ENCODE measurements at places on chromosomes 5 and 9.

GRCh38 chr5:178080618-178081410, 32.5 kb upstream of the N4BP3 start:
- DNase-seq: no peak

GRCh38 chr5:52910071-52910470, 79.1 kb upstream of the ITGA2 start:
- no peak for DNase-seq

DNA sequence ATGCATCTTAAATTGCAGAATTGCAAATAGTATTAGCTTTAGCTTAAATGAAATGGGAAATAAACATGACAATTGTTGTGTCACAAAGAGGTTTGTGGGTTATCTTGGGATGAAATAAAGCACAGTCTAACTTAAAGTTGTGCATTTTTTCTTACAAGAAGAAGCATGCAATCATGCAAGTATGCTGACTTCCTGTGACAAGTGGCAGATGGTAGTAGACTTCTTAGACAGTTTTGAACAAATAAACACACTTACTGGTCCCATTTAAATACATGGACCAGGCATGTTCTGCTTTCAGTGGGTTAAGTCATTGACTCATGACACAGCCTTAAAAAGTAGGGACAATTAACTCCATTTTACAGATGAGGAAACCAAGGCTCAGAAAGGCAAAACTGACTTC, 15.9 kb upstream of the C5orf63 start:
- no peak for DNase-seq

GRCh38 chr9:122286764-122287163, 22.1 kb downstream of the MRRF start:
- no peak for DNase-seq

GRCh38 chr5:135743705-135744411, 90.6 kb upstream of the SLC25A48 start:
- no peak for DNase-seq

DNA sequence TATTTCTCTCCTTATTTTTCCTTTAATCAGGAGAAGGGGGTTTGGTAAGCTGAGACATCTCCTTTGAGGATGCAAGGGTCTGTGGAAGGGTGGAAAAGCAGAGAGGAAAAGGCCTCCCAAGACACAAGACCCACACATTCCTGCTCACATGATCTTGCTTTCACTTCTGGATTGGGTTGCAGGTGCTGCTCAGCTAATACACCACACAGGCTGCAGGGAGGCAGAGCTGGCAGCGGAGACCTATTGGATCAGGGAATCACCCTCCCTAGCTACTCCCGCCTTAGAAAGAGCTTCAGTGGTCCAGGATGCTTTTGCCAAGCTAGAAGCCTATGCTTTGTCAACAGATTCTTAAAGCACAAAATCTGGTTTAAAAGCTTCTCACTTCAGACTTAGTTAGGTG, 87.6 kb upstream of the IL33 start:
- no peak for DNase-seq

GRCh38 chr5:138082033-138082432, 1.8 kb upstream of the WNT8A start:
- DNase-seq: no peak

DNA sequence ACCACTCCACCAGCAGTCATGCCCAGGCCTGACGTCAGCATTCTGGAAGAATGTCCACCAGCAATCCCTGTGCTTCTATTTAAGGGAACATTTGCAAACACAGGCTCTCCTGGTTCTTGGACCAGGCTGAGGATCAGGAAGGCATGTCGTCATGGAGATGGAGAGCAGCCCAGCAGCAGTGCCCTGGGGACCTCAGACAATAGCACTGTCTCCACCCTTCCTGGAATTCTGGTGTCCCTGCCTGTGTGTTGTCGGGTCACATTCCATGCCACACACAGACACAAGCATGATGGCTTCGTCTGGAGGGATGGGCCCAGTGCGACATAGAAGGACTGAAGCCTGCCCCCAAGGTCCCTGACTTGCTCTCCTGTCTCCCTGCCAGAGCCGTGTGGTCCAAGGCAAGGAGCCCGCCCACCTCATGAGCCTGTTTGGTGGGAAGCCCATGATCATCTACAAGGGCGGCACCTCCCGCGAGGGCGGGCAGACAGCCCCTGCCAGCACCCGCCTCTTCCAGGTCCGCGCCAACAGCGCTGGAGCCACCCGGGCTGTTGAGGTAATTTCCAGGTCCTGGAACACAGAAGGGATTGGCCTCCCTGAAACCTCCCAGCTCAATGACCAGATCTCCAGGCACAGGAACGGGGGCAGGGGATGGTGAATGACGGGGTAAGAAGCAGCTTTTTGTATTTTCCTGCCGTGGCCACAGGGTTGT, 43.8 kb downstream of the STOM start:
- DNase-seq: no peak

DNA sequence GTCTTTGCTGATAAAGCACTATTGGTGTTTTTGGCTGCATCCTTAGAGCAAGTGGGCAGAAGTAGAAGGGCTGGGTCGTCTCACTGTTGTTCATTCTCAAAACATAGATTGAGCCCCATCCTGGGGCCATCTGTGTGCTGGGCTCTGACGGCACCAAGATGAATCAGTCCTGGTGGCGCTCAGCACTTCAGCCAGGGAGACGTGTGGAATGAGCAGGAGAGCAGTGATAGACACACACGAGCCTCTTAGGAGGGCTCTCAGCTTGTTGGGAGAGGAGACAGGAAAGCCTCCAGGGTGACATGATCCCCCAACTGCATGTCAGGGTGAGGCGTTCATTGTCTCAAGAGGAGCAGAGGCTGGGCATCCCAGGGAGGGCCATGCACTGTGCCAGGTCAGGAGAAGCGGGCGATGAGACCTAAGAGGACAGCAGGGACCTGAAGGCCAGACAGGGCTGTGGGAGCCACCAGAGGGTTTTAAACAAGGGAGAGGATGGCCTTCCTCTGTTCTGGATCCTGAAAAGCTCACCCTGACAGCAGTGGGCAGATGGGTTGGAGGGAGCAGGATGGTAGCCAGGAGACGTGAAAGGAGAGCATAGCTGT, 115.8 kb downstream of the DAB2IP start:
- no peak for DNase-seq

DNA sequence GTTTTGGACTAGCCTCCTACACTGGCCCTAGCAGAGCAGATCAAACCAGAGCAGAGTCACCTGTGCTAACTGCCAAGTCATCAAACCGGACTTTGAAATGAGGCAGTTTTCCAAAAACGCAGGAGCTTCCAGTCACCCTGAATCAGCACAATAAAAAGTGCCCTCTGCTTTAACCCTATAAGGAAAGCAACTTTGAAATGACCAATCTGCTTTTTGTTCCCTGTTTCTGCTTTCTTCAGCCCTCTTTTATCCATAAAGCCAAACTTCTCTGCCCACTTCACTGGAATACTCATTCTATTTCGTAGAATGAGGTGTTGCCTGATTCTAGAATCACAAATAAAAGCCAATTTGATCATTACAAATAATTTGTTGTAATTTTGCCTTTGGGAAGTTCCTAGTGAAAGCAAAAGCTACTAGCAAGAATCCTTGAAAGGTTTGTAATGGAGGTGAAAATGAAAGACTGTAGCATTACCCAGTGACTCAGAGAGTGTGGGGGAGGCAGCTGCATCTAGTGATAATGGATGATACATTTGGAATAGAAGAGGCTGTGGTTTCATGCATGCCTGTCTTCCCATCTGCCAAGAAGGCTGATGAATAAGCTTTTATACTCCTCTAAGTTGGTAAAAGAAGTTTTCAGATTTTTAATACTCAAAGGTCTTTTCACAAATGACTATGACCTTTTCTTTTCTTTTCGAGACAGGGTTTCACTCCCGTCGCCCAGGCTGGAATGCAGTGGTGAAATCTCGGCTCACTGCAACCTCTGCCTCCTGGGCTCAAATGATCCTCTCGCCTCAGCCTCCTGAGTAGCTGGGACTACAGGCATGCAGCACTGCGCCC, 14.9 kb downstream of the SPAAR start:
- DNase-seq: no peak

DNA sequence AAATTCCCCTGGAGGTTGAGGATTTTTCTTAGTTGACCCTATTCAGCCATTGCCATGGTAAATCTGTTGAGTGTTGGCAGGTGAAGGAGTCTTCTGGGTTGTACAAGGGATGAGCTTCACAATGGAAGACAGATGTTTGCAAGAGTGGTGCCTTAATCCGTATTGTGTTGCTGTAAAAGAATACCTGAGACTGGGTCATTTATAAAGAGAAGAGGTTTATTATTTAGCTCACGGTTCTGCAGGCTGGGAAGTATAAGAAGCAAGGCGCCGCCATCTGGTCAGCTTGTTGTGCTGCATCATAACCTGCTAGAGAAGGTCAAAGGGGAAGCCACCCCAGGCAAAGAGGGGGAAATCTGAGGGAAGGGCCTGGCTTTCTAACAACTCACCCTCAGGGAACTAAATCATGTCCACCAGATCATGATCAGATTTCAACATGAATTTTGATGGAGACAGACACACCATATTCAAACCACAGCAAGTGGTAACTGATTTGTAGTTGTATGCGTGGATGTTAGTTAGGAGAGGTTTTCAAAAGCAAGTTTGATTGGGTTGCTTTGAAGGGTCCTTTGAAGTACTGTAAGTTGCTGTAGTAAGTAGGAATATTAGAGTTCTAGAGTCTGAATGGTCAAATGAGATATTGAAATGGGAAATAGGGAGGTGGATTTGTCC, 2.5 kb downstream of the TNPO1 start:
- peak; percentile 63 for DNase-seq

DNA sequence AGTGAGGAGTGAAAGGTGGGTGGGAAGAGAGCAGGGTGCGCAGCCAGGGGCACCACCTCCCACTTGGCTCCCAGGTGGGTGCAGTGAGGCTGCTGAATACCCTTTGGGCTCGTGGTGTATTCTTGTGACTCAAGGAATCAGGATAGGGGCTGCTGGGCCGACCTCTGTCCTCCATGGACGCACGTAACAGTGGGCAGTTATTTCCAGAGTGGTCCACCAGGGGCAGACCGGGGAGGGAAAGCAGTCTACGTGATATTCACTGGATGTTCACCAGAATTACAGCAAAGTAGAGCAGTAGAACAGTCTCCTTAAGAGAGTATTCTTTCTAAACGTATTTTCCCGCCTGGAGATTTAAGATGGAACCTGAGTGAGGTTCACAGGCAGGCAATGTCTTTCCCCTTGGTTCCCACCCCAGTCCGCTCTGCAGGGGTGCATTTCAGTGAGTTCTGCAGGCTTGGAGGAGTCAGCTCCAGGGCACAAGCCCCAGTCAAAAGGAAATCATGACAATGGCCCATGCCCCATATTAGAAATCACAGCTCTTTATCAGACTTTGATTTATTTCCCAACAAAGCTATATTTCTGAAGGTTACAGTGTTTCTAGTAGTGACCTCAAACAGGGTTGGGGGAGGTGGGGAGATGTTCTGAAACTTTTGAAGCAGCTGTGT, 88.7 kb downstream of the SYK start:
- DNase-seq: no peak

- no peak for DNase-seq
Measured at GRCh38 chr5:78750281-78750680, 101.7 kb upstream of the LHFPL2 start.

DNA sequence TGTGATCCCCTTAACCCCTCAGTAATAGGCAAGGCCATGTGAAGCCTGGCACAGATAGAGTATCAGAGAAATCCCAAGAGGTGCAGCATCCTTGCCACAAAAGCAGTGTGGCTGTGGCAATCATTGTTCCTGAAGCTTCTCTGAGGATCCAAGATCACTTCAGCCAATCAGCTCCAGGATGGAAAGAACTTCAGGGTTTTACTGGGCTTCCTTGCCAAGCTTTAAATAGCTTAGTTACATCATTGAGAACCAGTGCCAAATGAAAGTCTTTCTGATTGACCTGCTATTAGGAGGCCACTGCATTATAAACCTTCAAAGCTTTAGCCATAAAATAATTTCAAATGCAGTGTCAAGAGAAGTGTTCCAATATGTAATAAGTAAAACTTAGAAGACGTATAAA, 430.6 kb downstream of the PIK3R1 start:
- DNase-seq: no peak

GRCh38 chr9:123424131-123424530, 68.1 kb downstream of the CRB2 start:
- DNase-seq: no peak

GRCh38 chr9:124780757-124781151, 3.8 kb downstream of the OLFML2A start:
- DNase-seq: no peak

DNA sequence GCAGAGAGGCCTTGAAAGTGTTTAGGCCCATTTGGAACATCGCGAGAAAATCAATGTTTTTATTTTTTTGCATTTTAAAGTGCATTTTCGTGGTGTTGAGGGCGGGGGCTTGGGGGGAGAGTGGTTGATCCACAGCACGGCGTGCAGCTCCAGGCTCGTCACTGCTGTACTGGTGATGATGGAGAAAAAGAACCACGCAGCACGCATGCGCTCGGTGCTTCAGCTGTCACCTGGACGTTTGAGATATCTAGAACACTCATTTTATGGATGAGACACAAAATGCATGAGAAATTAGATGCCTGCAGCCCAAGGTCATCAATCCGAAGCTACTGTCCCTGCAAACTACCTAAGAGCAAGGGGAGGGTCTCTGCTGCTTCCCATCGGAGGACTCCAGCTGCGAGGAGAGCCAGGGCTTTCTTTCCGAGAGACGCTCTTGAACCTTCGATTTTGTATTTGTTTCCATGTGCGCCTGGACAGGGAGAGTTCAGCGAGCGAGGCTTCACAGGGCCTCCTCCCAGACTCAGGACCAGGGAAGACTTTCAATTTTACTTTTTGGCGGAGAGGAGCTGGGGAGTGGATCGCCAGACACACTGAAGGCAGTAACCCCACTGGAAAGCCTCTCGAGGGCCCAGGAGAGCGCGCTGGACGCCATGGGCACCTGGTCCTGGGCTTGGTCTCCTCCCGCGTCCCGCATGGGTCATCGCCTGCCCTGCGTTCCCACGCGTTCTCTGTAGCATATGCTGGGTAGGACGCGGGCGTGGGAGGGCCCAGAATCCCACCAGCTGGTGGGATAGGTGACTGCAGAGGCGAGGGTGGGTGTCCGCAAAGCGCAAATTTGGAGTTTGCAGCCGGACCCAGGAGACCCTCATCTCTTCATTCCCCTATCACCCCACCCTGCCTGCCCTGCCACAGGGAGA, 2.5 kb downstream of the DMRT2 start:
- no peak for DNase-seq

DNA sequence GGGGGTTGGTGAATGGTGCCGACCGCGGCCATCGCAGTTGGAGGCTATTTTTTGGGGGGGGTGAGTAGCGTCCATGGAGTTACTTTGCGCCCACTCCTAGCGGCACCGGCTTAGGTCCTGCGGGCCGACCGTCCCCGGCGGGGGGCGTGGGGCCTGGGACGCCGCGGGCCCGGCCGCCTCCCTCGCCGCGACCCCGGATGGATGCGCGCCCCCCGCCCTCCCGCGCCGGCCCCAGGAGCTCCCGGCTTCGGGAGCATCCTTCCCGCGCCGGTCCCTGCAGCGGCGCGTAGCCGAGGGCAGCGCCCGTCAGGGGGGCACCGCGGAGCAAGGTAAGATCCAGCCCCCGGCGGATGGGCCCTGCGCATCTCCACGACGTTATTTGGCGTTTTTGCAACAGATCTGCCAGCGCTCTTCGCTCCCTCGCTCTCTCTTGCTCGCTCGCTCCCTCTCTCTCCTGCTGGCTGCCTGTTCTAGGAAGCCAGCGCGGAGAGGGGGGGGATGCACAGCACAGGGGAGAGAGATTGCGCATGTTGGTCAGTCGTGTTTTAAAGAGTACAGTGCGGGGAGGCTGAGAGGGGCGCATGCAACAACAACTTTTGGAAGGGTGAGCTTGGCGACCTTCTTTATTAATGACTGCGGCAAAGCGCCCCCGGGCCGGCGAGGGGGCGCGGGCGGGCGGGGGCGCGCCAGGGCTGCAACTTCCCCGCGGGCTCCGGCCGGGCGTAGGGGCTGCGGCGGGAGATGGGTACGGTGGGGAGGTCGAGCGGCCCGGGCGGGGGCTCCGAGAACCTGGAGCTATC, 413 bp downstream of the JADE2 start:
- peak; percentile 61 for DNase-seq
